HCEC 1CT (cell line): ENCODE measurements at places on chromosomes 2 and 18.

DNA sequence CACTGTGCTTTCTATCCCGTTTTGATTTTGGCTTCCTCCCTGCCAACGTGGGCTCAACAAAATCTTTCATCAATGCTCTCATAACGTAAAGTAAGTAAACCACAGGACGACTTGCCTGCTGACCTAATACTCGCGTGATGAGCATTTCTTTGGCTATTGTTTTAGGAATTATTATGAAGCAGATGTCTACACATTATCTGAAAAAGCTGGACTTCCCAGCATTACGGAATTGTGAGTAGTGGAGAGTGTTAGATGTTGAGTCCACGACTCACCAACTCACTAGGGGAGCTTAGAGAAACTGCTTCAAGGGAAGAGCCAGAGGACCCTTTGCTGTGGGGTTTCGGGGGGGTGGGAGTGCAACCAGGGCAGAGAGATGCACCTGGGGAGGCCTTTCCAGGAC is 21.9 kb downstream of the HJURP start:
- DNase-seq, result no peak

GRCh38 chr2:10035053-10035422 is 8.3 kb upstream of the KLF11 start:
- no peak for DNase-seq

GRCh38 chr2:69582582-69583176 is 60.9 kb downstream of the AAK1 start:
- DNase-seq, result no peak

DNA sequence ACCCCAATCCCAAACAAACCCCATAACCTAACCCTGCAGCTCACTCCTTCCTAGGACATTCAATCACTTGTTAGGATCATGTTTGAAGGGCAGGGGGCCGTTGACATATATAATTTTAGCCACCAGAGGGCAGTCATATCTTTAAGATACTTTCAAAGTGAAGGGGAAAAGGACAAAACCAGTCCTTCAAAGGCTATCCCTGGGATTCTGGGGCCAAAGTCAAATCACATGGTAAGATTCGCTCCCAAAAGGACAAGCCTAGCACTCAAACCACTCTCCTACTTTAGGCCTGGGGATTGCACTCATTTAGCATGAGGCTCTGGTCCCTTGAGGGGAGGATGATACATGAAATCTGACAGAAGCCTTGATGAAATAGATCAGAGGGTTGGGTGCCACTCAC is 44.6 kb downstream of the HAUS1 start:
- DNase-seq, result peak; percentile 60

DNA sequence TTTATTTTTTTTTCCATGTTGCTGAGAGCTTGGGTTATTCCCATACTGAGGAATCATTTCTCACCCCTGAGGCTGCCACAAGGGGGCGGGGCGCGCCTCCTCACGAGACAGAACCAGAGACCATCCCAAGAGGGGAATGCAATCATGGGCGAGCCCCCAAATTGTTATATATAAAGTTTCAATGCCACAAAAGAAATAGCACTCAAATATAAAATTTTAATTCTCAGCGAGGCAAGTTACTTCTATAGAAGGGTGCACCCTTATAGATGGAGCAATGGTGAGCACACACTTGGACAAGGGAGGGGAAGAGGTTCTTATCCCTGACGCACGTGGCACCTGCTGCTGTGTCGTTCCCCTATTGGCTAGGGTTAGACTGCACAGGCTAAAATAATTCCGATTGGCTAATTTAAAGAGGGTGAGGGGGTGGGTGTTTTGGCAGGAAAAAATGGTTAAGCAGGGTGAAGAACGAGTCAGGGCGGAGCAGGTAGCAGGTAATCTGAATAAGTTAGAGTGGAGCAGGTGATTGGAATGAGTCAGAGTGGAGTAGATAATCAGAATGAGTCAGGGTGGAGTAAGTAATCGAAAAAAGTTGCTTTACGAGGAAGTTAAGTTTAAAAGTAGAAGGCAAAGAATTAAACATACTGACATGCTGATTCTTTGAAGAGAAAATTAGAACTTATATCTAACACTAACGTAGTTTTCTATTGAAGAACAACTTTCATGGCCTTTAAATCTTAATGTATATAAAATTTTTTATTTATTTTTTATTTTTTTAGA is 177.5 kb downstream of the MTCL1 start:
- DNase-seq, result peak; percentile 7

- peak; percentile 55 for DNase-seq
Measured at GRCh38 chr2:151138507-151138906, 123.2 kb downstream of the RBM43 start.

- DNase-seq, result no peak
Measured at GRCh38 chr18:54835944-54836343, 7.7 kb downstream of the RAB27B start.

- peak; percentile 84 for DNase-seq
Measured at GRCh38 chr2:188974164-188974563, at the start of gene COL3A1. Gene COL3A1 (plus strand): TSS chr2:188974373. CDS start chr2:188974490, 117 bp downstream.

GRCh38 chr2:123051136-123051535 is 974.0 kb upstream of the CNTNAP5 start:
- DNase-seq, result no peak

DNA sequence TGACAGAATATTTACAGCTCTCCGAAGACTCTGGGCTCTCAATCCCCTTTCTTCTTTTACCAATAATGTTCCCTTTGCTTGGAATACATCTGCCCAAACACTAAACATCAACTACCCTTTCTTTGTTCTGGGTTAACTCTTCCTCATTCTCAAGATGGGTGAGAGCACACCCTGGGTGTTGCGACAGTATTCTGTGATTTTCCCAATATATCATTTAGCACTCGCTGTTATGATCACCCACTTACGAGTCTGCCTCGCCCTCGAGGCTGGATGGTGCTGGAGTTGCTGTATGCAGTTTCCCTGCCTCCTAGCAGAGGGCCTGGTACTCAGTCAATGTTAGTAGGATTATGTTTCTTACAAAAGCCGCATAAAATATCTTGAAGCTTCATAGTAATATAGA is 93.2 kb downstream of the SOCS6 start:
- DNase-seq, result no peak

DNA sequence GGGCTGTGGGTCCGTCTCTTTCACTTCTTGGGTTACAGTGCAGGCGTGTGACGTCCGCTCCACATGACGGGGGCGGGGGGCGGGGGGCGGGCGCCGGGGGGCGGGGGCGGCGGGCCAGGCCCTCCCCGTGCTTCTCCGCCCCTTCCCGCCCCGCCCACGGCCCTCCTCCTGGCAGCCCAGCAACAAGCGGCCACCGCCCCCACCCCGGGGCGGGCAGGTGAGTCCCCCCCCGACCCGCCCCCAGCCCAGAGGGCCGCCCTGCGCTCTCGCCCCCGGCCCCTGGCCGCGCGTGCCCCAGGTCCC is 3.6 kb downstream of the ZNF516 start:
- peak; percentile 44 for DNase-seq

DNA sequence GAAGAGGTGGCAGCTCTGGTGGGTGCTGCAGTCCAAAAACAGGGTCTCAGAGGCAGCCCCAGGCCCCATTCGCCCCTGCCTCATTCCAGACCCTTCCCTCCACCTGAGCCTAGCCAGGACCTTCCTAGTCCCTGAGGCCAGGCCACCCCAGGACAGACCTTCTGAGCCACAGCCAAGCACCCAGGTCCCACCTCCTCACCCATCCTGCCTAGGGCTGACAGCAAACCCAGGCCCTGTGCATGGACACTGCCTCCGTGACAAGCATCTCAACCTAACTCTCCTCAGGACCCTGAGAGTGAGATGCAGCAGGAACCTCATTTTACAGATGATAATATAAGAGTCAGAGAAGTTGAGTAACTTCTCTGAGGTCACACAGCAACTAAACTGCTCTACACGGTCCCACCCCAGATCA is 15.5 kb downstream of the ADRA2B start:
- DNase-seq, result no peak

GRCh38 chr2:25307949-25308557 is 33.7 kb downstream of the DNMT3A start:
- DNase-seq, result no peak

GRCh38 chr2:109058191-109058632 is 69.2 kb upstream of the EDAR start:
- DNase-seq, result no peak

GRCh38 chr2:15425712-15426111 is 135.4 kb downstream of the NBAS start:
- no peak for DNase-seq

DNA sequence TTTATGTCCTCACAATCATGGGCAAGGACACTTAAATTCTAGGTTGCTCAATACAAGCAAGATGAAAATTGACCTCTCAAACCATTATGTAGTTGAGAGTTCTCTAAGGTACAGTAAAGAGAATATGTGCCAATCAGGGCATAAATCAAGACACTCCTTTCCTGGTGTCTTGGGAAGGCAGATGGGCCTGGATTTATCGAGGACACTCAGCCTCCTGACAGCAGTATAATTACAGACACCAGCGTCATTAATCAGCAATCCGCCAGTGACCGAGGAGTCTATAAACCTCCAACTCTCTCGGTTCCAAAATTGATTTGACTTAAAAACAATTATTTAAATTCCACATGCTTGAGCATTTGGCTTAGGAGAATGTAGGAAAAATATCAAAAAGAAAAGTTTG is 75.7 kb upstream of the DAPL1 start:
- DNase-seq, result no peak

DNA sequence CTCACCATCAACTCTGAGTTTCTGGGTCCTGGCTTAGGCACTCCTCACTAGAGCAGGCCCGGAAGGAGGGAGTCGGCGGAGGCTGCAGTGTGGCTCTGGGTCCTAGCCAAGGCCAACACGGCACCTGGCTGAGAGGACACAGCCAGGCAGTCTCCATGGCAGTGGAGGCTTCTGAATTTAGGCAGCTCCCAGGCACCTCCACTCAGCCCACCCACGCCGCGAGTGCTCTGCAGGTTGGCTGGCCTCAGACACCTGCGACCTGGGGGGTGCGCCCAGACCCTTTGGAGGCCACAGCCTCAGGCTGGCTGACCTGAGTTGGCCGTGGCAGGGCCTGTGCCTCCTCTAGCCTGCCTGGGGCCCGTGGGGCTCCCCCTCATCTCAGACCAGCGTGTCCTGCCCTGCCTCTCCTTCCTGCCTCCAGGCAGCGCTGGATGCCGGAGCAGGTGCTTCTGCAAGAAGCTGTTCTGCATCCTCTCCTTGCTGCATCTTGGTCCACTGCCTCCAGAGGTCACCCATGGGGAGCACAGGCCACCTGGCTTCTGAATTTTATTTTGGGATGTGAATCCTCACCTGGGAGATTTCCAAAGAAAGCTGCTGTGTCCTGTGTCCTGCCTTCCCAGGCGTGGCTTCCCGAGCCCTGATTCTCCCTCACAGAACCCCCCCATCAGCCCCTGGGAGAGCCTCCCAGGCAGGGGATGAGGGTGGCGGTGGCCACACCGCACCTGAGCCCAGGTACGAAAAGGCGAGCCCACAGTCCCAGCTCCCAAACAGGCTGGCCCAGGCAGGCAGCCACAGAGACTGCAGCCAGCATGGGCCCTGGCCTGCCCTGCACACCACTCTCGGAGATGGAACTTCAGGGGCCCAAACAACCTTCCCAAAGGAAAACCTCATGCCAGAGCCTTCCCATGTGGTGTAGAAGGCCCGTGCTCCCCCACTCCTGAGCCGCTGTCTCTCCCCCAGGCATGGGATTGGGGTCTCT is 23.4 kb downstream of the AQP12A start:
- DNase-seq, result no peak

- DNase-seq, result peak; percentile 71
Measured at GRCh38 chr2:102100371-102101096, 42.0 kb upstream of the IL1R1 start.

DNA sequence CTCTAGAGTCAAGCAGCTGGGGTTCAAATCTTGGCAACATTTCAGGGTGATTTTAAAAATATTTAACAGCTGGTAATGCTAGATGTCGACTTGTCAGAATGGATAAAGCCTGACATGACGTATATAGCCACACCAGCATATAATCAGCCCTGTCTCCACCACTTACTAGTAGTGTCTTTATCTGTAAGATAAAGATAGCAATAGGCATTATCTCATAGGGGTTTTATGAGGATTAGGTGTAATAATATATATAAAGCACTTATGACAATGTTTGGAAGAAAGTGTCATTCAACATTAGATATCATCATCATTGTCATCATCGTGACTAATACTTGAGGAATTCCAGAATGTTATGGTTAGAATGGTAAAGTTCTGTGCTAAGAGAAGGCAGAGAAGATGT is 369.0 kb upstream of the CWC22 start:
- peak; percentile 1 for DNase-seq

GRCh38 chr2:28977176-28977875 is 3.8 kb upstream of the TOGARAM2 start:
- DNase-seq, result no peak

DNA sequence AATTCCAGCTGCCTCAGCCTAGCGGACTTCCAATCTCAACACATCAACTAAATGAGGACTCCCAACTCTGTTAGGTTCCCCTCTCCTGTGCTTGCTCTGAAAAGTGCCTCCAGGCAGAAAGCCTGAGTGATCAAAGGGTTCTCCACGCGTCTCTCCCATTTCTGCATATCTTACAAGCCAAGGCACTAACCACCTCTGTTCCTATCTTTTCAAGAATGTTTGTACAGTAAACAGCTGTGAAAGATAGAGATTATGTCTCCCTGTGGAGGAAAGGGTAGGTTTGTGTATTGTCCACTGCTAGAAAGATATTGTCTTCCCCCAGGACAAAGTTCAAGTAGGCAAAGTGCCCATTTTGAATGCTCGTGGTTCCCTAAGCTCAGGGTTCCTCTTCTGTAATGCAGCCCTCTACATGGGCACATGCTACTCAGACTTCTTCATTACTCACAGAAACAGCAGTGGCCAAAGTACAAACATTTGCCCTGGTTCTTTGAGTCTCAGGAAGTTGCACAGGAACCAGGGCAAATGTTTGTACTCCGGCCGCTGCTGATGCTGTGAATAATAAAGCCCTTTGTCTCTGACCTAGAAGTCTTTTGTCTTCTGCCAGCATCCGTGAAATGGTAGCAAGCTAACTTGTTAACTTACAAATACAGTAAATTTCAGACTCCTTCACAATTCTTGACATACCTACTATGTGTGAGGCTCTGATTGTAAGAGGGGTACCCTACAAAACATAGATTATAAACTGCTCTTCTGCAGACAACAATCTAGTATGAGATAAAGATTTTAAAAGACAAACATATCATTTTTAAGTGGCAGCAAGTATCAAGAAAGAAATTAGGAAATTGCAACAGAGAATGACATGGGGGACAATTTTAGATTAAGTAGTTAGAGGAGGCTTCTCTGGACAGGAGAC is 44.5 kb downstream of the PKDCC start:
- peak; percentile 43 for DNase-seq

DNA sequence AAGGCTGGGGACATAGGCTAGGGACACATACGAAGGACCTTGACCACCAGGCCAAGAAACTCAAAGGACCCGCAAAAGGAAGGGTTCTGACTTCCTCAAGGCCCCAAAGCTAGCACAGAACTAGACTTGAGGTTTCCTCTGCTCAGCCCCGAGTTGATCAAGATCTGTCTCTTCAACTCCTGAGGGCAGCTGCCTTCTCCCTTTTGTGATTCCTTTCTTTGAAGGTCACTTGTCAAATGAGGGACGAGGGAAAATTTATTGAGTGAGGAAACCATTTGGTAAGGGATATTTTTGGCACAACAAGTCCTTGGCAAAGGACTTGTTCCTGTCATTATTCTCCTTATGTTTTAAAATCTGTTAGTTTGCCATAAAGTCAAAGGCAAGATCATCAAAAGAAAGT is 12.3 kb upstream of the ROCK2 start:
- DNase-seq, result no peak

GRCh38 chr2:99631700-99632099 is 141.9 kb upstream of the REV1 start:
- DNase-seq, result no peak
